ENCODE measurements at places on chromosomes 7 and 10. TPM values are rescaled to one million over a fixed set of nuclear protein-coding genes. Genes with fewer than 3 reads are reported as not detected.

Gene NUDT13
- polyA plus RNA-seq, result 4.6 TPM

Gene HTRA1
- polyA plus RNA-seq, result 18.7 TPM

Gene EPC1
- 19.5 TPM for polyA plus RNA-seq

Gene CAV2
- polyA plus RNA-seq, result 10.9 TPM

Gene STRIP2
- 14.5 TPM for polyA plus RNA-seq

Gene PSMC2
- 524 TPM for polyA plus RNA-seq

Gene TMEM178B
- 0.13 TPM for polyA plus RNA-seq

Gene WDFY4
- 0.23 TPM for polyA plus RNA-seq

Gene CFAP69
- 0.55 TPM for polyA plus RNA-seq

Gene WDR86
- 0.20 TPM for polyA plus RNA-seq

Gene BAMBI
- 0.44 TPM for polyA plus RNA-seq

Gene FAM25A
- polyA plus RNA-seq, result not detected

- peak; percentile 71 for DNase-seq
- H3K36me3 ChIP-seq, result no peaks in the 10 kb centered on the region
- peaks cover 24% of the 10 kb centered on the region for H3K27me3 ChIP-seq
- peaks cover 11% of the 10 kb centered on the region for H3K4me1 ChIP-seq
- H3K27ac ChIP-seq, result no peak overlapping the region
Measured at GRCh38 chr10:132306864-132307751, 642 bp downstream of the STK32C start.

- no peak overlapping the region for H3K4me3 ChIP-seq
- peaks cover 5% of the 10 kb centered on the region for H3K4me1 ChIP-seq
- DNase-seq, result no peak
- peak overlapping the region; percentile 1 for H3K27ac ChIP-seq
Measured at GRCh38 chr10:114962441-114962840, 24.4 kb downstream of the TRUB1 start.

DNA sequence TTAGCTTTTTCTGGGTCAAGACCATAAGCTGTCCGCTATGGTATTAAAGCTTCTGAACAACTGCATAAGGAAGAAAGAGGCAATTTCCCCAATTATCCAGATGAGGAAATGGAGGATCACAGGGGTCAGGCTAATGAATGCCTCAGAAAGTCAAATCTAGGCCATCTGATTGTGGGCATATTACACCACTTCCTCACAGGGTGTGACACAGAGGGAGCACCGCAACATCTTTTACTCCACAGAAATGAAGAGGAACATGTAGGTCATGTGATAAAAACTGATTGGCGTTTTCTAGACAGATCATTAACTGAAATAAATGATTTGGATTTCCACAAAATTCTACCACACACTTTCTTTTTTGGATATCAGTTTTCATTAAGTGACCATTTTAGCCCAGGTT lies 384.4 kb downstream of the PARD3 start:
- H3K27me3 ChIP-seq, result no peaks in the 10 kb centered on the region
- no peak overlapping the region for H3K27ac ChIP-seq
- no peak for DNase-seq
- H3K4me1 ChIP-seq, result peaks cover 28% of the 10 kb centered on the region
- no peak overlapping the region for H3K4me3 ChIP-seq
- no peaks in the 10 kb centered on the region for H3K36me3 ChIP-seq

DNA sequence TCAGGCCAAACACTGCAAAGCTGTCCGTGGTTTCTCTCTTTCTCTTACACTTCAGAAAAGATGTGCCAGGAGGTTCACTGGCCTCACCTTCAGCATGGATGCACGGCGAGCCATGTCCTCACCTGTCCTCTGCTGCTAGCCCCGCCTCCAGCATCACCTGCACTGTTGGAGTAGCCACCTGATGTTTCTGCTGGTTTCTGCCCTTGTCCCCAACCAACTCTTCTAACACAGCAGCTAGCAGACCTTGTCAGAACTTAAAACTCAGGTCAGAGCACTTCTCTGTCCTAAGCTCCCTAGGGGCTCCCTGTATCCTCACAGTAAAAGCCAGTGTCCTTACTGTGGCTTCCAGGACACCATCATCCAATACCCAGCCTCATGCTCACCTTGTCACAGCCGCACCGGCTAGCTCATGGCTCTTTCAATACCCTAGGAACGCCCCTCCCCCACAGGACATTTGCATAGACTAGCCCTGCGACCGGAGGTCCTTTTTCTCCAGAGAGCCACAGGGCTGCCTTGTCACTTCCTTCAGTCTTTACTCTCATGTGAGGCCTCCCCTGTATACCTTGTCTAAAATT lies 15.2 kb downstream of the PALD1 start:
- no peak overlapping the region for H3K27ac ChIP-seq
- peak; percentile 38 for DNase-seq
- H3K4me1 ChIP-seq, result peaks cover 3% of the 10 kb centered on the region
- H3K27me3 ChIP-seq, result no peaks in the 10 kb centered on the region

DNA sequence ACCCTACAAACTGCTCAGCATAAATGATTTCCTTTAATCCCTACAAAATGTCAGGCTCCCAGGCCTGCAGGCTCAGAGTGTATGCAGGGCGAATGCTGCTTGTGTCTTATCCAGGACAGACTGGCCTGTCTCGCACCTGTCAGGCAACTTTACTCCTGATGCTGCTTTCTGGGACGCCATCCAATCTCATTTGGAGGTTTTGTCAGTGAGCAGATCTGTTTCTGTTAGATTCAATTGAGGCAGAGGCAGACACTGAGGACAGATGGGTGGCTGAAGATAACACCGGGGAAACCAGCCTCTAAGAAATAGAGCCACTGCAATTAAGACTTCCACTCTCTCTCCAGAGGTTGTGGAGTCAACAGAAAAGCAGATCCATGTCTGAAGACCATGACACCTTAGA lies 115.6 kb downstream of the DPP6 start:
- no peak overlapping the region for H3K4me3 ChIP-seq
- no peaks in the 10 kb centered on the region for H3K27me3 ChIP-seq
- DNase-seq, result no peak
- no peaks in the 10 kb centered on the region for H3K36me3 ChIP-seq

DNA sequence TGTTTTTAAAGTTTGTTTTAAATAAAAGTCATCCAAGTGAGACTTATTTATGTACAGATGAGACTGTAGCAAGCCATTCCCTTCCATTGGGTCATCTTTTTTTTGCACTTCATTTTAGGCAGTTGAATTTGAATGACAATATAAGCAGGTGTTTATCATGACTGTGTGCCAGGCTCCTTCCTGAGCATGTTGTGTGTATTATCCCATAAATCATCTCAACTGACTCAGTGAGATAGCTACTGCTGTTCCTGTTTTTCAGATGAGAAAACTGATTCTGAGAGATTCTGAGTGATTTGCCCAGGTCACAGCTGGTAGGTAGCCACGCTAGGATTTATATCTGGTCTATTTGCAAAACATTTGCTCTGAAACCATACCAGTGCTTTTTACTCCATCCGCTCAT lies 11.7 kb downstream of the TMEM254 start:
- H3K27ac ChIP-seq, result no peak overlapping the region
- no peaks in the 10 kb centered on the region for H3K27me3 ChIP-seq
- H3K4me3 ChIP-seq, result no peak overlapping the region
- DNase-seq, result no peak

GRCh38 chr7:36788825-36789470 lies 64.7 kb upstream of the AOAH start:
- no peaks in the 10 kb centered on the region for H3K36me3 ChIP-seq
- no peaks in the 10 kb centered on the region for H3K4me1 ChIP-seq
- DNase-seq, result no peak
- H3K4me3 ChIP-seq, result no peak overlapping the region
- H3K27ac ChIP-seq, result no peak overlapping the region

DNA sequence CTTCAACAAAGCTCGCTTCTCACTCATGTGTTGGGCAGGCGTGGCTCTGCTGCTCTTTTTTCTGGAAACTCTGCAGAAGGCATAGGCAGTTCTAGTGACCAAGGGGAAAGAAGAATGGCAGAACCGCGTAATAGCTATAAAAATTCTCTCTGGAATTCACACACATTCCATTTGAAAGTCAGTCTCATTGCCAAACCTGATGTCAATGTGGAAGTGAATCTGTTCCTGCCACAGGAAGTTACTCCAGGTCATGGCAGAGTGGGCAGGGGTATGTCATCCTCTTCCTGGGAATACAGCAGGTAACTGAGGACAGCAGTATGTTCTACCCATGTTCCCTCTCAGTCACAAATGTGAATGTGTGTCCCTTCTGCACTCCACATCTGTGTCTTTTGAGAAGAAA lies 8.2 kb upstream of the PAXIP1 start:
- H3K36me3 ChIP-seq, result peaks cover 14% of the 10 kb centered on the region
- H3K27ac ChIP-seq, result no peak overlapping the region
- DNase-seq, result no peak
- no peaks in the 10 kb centered on the region for H3K27me3 ChIP-seq
- H3K4me1 ChIP-seq, result no peaks in the 10 kb centered on the region

GRCh38 chr10:99766302-99766681 lies 16.1 kb upstream of the ABCC2 start:
- no peak for DNase-seq
- H3K4me3 ChIP-seq, result no peak overlapping the region
- no peak overlapping the region for H3K27ac ChIP-seq
- H3K4me1 ChIP-seq, result peaks cover 12% of the 10 kb centered on the region
- no peaks in the 10 kb centered on the region for H3K27me3 ChIP-seq

Measured in psoas muscle (tissue), 8 donors.